Cortex of kidney (tissue), 1 donor: ENCODE measurements at places on chromosomes 16 and 17.

DNA sequence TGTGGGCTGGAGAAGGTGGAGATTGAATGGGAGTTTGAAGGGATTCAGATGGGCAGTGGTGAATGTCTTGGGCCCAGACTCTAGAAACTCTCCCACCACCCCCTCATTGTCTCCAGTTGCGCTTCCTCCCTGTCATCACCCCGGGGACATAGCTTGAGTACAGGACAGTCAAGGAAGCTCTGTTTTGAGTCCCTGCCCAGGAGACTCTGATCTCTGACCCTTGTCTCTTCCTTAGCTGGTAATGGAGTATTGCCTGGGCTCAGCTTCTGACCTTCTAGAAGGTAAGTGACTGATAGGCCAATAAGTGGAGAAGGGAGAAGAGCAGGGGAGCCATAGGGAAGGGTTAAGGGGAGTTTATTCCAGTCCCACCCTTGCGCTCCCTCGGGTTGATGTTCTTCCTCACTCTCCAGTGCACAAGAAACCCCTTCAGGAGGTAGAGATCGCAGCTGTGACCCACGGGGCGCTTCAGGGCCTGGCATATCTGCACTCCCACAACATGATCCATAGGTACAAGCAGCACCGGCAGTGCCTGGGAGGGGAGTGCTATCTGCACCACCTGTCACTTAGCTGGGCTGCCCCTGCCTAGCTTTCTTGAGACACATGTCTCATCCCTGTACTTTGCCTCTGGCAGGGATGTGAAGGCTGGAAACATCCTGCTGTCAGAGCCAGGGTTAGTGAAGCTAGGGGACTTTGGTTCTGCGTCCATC, 5.0 kb downstream of the TAOK2 start:
- no peak for DNase-seq

- no peak for DNase-seq
Observed at GRCh38 chr17:7650509-7651096, at the start of gene ATP1B2. Gene ATP1B2 (plus strand): TSS chr17:7650926. CDS start chr17:7651519, 593 bp downstream.

- no peak for DNase-seq
Observed at GRCh38 chr17:30005709-30006320, 64.4 kb downstream of the EFCAB5 start.

GRCh38 chr16:19348578-19349315, 63.2 kb downstream of the CLEC19A start:
- DNase-seq = no peak

DNA sequence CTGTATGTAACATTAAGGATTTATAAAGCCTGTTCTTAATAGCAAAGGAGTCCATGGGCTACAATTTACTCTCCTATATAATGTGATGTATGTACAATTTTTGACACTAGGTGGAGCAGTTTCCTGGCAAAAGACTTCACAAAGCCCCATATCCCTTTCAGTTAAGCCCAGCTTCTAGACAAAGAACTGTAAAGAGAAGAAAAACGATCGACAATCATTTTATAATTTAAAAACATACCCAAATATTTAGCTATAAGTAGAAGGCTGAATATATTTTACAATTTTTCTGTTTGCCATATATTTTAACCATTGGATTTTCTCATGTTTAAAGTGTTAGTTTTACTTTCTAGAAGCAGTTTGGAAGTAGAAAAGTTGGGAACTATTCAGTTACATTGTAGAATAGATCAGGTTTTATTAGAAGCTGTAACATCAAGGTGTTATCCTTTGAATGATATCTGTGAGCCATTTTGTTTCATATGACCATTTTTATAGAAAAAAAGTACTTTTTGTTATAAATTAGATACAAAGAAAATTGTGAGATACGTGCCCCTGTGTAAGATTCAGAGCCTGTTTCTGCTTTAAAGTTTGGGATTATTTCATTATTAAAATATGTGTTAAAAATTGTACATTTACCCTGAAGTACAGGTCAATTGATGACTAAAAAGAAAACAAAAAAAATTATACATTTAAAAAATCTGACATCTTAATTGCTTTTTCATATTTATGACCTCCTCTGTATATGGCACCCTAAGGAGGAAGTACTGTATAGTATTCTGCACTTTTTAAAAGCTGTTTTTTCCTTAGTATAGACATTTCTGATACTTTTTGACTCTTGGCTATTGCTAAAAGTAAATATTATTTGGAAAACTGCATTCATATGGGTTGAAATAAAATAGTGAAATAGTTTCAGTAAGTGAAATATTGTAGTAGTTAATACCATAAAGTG, 46.3 kb downstream of the VMP1 start:
- DNase-seq = no peak

DNA sequence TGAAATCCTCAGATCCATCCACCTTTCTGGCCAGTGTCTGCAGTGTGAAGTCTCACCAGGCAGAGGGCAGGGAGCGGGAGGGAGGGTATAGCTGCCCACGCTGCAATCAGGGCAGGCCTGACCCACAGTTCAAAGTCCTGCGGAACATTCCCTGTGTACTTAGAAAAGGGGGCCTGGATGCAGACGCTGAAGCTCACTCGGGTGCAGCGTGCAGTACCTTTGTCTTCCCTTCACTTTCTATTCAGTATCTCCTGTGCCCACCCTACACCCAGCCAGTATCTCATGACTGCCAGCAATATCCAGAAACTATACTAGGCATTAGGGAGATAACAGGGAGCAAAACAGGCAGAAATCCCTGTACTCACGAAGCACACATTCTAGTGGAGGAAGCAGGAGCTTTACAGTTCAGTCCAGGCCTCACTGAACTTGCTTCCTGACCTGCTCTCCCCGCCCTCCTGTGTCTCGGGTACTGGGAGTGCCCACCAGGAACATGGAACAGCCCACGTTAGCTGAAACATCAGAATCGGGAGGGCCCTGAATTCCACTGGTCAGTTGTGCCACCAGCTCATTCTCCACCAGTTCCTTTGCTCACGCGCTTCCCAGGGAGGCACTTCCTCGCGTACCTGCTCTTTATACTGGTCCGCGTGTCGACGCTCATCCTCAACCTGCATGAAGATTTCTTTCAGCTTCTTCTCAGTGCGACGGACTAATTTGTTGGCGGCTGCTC, 42.2 kb downstream of the NDEL1 start:
- DNase-seq = no peak

DNA sequence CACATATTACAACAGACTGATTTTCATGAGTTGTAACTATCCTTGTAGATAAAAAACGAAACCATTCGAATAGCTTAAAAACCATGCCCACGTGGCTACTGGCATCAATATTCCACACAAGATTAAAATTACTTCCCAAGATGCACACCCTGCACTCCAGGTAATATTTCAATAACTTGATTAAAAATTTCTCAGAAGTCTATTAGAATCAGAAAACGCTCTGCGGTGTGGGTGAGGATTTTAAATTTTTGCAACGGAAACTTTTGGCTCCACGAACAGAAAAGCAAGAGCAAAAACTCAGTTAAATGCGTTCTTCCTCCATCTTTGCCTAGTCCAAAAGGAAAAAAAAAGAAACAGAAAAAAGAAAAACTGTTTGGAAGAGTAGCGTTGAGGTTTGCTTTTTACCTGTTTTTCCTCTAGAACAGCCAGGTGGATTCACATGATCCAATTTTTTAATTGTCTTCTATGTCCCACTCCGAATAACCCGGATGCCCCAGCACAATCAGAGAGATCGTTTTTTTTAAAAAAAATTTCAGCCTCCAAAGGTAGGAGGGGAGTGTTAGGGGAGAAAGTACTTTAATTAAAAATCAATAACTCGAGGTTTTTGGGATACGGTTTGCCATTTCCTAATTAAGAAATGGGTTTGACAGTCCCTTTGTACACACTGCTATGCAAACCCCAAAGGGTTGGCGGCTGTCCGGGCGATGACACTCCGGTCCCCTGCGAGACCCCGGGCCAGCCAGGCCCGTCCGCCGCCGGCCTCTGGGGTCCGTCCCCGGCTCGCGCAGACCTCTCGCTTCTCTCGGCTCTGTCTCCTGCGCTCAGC, 708 bp upstream of the NFAT5 start:
- DNase-seq = no peak

DNA sequence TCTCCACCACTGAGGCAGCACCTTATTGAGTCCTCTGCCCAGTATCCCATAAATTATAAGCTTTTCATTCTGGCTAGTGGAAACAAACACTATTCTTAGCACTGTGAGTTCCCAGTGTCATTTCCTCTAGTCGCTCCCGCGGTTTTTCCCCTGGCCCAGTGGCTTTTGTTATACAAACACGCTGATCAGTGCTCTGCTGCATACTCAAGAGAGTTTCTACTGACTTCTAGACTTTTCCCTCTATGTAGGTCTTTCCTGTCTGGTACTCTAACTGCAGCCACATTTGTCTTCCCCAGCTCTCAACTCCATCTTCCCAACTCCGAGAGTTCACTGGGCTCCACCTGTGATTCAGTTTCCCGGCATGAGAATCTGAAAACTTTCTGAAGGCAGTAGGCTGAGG, 556.6 kb upstream of the SALL1 start:
- no peak for DNase-seq

- DNase-seq = no peak
Observed at GRCh38 chr16:53091466-53092211, 36.8 kb downstream of the CHD9 start.

DNA sequence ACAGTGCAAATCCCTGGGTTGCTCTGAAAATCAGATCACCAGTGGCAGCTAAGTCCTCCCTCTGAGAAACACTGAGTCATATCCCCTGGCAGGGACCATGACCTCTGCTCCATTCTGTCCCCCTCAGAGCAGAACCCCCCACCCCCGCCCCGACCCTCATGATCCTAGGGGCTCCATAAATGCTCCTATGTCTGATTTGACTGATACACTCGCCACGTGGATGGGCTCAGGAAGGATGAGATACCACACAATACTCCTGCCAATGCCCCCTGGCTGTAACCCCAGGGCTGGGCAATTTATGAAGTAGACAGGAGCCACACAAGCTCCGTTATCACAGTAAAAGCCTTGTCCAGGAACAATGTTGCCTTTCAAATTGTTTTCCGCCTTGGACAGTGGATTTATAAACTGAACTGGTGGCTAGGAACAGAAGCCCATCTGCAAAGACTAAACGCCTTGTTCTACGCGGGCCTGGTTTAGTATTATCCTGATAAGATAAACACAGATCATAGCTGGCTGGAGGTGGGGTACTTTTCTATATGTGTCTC, 394.8 kb downstream of the SLC39A11 start:
- DNase-seq = no peak

DNA sequence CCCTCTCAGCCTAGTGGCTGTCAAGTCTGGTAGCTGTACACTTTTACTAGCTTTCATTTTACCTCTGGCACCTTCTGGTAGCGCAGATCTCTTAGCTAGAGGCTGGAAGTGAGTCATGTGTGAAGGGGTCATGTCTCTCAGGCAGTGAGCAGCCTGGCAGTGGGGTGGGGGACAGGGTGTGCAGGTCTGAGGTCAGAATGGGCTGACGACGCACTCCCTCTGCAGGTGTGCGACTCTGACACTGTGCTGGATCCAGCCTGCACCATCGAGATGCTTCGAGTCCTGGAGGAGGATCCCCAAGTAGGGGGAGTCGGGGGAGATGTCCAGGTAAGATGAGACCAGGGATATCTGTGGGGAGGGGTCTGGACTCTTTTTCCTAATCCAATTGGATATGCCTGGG, 7.8 kb downstream of the HAS3 start:
- no peak for DNase-seq

GRCh38 chr16:89577055-89577759, 1.6 kb downstream of the CPNE7 start:
- DNase-seq = no peak

DNA sequence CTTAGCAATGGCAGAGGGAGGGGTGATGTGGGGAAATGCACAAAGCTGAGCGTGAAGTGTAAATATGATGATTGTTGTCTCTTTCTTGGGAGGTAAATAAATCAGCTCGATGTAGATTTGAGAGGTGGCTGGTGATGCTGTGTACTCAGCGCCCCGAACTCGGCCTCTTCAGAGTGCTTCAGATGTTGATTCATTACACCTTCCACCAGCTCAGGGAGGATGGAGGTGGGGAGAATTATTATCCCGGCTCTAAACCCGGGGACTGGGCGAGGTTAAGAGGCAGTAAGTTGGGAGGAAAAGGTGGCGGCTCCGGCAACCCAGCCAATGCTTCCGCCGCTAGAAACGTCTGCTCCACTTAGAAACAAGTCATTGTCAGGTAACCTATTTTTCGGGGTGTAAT, 86.5 kb downstream of the RPA1 start:
- no peak for DNase-seq

DNA sequence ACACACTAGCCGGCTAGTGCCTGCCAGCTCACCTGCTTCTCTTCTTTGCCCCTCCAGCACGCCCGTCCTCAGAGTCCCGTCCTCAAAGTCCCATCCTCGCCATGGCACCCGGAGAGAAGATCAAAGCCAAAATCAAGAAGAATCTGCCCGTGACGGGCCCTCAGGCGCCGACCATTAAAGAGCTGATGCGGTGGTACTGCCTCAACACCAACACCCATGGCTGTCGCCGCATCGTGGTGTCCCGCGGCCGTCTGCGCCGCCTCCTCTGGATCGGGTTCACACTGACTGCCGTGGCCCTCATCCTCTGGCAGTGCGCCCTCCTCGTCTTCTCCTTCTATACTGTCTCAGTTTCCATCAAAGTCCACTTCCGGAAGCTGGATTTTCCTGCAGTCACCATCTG, 3.6 kb downstream of the SCNN1G start:
- DNase-seq = no peak

- no peak for DNase-seq
Observed at GRCh38 chr17:60075981-60076380, 2.7 kb downstream of the HEATR6 start.

- no peak for DNase-seq
Observed at GRCh38 chr16:58577141-58577540, 52.5 kb downstream of the CNOT1 start.

- DNase-seq = no peak
Observed at GRCh38 chr17:39667945-39668924, at the start of gene PNMT. Gene PNMT (plus strand): TSS chr17:39668453. CDS start chr17:39668476, 23 bp downstream.

DNA sequence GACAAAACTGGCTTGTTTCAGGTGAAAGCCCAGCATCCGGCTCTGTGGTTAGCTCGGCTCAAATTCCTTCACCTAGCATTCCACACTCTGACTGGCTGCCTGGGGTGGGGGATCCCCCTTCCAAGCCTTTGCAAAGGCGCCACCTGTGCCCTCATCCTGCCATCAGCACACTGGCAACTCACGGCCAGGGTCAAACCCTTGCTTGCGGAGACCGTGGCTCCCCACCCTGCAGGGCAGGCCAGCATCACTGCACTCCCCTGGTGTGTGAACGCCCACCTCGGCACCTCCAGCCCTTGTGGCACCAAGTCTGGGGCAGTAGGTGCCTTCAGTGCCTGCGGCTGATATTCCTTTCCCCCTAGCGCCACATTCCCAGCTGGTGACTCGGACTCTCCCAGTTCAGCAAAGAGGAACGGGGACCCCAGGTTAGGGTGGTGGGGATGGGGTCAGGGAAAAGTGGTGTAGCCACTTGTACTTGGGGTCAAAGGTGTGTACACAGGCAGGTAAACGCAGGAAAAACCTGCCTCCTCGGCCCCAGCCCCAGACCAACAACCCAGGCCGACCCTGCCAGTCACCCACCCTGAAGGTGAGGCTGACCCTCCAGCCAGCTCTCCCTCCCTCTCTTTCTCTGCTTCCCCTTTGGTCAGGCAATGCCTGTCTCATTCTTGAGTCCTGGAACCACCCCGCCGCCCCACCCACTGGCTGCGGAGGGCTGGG, 1.1 kb downstream of the FLII start:
- no peak for DNase-seq

DNA sequence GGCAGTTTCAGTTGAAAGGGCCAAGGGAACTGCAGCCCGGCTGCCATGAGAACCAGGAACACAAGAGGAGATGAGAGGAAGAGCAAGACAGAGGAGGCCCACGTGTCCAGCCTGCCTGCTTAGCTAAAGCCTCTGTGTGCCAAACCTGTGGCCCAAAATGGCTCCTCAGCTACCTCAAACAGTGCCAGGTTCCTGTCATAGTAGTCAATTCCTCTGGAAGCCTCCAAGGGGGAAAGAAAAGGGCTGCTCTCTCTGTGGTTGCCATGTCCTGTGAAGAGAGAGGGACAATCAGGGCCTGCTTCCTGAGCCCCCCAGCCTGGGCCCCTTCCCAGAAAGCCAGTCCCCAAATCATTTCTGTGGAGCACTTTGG, 5.2 kb downstream of the SLC12A4 start:
- DNase-seq = no peak
